ENCODE measurements at places on chromosomes 16 and 17. TPM values are rescaled to one million over a fixed set of nuclear protein-coding genes. Genes with fewer than 3 reads are reported as not detected.

Gene VWA3A
- 0.94 TPM for total RNA-seq

Gene KRTAP1-5
- total RNA-seq, result not detected

DNA sequence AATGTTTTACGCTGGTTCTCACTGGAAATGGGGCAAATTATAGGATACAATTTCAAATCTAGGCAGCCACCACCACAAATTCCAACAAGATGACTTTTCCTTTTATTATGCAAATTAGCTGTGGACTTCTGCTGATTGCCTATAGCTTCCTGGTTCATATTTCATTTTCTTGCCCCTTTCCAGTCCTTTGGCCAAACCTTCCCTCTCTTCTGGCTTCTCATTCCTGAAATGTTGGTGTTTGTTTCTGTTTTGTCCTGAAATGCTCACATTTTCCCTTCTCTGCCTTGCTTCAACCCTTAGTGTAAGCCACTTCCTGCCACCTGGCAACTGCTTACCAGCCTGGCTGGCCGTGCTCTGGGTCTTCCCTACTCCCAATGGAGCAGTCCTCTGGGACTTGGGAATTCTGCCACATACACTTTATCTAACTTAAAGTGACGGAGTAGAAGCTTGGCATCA, 14.0 kb downstream of the PRSS54 start:
- DNase-seq, result no peak

DNA sequence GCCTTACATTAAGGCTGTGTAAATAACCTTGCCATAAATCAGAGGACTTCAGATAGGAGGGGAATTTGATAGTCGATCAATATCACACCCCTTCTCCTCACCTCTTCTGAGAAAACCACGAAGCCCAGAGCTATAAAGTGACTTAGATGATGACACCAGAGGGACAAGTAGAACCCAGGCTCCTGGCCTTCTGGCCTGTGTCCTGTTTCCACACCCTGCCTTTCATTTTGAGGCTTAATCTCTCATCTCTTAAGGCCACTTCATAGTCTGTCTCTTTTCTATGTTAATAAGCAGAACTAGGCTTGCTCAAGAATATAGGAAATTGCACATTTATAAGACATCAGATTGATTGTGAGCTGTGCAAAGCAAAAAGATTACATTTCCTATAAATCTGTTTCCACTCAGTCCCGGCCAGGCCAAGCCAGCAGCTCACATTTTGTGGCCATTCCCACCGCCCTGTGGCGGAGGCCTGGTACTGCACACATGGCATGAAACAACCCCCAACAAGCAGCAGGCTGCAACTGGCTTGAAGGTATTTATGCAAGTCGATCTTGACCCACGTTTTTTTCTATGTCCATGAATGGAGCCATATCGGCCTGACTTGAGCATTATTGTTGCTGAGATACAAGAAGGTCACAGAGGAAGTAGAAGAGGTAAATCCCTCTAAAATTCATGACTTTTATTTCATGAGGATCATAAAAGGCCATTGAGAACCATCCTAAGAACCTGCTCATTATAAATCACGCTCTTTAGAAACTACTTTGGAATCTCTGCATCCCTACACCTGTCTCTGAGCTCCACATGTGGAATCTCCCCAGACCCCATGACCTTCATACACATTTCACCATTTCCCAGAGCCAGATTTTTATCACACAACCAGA, 93.7 kb downstream of the PMP22 start:
- DNase-seq, result peak; percentile 25

DNA sequence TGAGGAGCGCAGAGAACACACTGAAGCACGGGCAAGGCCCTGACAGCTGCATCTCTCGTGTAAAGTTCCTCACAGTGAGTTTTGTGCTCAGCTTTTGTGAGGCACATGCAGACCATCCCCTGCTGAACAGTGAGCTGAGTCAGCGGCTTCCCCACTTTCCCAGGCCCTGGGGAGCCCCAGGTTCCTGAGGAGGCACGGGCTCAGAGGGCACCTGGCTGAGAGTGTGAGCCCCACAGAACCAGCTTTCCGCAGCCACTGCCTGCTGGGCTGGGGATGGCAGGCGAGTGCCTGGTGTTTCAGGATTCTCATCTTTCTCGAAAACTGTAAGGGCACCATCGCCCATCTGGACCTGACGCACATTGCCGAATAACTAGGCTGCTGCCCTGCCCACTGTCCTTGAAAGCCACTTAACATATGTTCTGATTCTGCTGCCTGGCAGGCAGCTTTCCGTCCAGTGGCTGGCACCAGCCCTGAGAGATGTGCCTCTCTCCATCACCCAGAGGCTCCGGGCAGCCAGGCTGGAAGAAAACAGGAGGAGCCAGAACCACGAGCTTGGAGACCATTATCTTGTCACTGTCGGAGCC, 266.7 kb upstream of the FOXF1 start:
- DNase-seq, result no peak
